CD4-positive, CD25-positive, alpha-beta regulatory T cell (primary cell): ENCODE measurements at places on chromosomes 4 and X. TPM values are rescaled to one million over a fixed set of nuclear protein-coding genes. Genes with fewer than 3 reads are reported as not detected.

NUDT10 gene
- not detected for total RNA-seq

AGA gene
- total RNA-seq = 19.6 TPM

RTL9 gene
- not detected for total RNA-seq

ZNF157 gene
- total RNA-seq = 0.17 TPM

AREG gene
- 9.3 TPM for total RNA-seq

SULT1B1 gene
- total RNA-seq = 4.4 TPM

PWWP3B gene
- not detected for total RNA-seq

VEGFD gene
- total RNA-seq = not detected

SPANXN3 gene
- total RNA-seq = not detected

GABRQ gene
- total RNA-seq = not detected

GAB3 gene
- total RNA-seq = 6.0 TPM

ZNF711 gene
- 1.2 TPM for total RNA-seq

FDCSP gene
- not detected for total RNA-seq

PRR32 gene
- not detected for total RNA-seq

SSX4B gene
- total RNA-seq = not detected

DCHS2 gene
- total RNA-seq = not detected

DCLK2 gene
- 0.12 TPM for total RNA-seq

TRAM1L1 gene
- not detected for total RNA-seq

ERVMER34-1 gene
- not detected for total RNA-seq

SHISA3 gene
- not detected for total RNA-seq

DLG3 gene
- total RNA-seq = 20.7 TPM

ADAM29 gene
- total RNA-seq = not detected

PABPC5 gene
- total RNA-seq = not detected

STEEP1 gene
- total RNA-seq = 23.9 TPM

VCX gene
- total RNA-seq = not detected

SPANXN1 gene
- total RNA-seq = not detected

ATP2B3 gene
- not detected for total RNA-seq

AP1S2 gene
- total RNA-seq = 32.8 TPM

STBD1 gene
- total RNA-seq = 0.47 TPM

DACH2 gene
- total RNA-seq = not detected

CXorf65 gene
- total RNA-seq = 81.0 TPM

MAGEA10 gene
- total RNA-seq = not detected

HELT gene
- not detected for total RNA-seq

DUX4 gene
- total RNA-seq = not detected

FGG gene
- not detected for total RNA-seq

RAI2 gene
- 0.15 TPM for total RNA-seq

MAML3 gene
- total RNA-seq = 1.1 TPM
